Fibroblast of skin of back (primary cell): ENCODE measurements at places on chromosomes 7 and 10.
A peak's percentile ranks its signal among the peaks of the same experiment; 100 is the strongest.

- DNase-seq: no peak
These were observed 55.5 kb downstream of the KLF6 start for GRCh38 chr10:3729397-3729976.

DNA sequence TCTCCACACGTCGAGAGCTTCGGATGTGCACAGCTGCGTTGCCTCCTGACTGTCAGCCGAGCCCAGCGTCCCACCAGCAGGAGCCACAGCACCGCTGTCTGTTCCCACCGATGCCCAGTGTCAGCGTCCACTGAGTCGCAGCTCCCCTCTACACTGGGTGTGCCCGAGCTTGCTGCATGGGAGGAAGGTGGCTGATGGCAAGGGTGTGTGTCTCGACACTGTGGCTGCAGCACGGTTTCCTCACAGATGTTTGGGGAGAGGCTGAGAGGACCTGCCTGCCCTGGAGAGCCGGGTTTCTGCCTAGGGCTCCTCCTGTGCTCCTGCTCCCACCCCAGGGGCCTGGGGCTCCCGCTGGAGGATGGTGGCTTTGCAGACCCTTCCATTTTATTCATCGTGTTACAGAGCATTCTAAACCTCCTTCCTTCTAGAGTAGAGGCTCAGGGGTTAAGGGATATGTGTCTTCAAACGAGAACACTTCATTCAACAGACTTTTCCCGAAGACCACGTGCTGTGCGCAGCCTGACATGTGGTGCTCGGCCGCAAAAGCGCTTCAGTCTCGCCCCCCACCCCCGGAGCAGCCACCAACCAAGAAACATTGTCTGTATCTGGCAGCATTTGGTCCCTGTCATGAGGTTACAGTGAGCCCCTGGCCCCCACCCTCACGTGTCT, 384.8 kb downstream of the DNAJB6 start:
- DNase-seq: no peak

DNA sequence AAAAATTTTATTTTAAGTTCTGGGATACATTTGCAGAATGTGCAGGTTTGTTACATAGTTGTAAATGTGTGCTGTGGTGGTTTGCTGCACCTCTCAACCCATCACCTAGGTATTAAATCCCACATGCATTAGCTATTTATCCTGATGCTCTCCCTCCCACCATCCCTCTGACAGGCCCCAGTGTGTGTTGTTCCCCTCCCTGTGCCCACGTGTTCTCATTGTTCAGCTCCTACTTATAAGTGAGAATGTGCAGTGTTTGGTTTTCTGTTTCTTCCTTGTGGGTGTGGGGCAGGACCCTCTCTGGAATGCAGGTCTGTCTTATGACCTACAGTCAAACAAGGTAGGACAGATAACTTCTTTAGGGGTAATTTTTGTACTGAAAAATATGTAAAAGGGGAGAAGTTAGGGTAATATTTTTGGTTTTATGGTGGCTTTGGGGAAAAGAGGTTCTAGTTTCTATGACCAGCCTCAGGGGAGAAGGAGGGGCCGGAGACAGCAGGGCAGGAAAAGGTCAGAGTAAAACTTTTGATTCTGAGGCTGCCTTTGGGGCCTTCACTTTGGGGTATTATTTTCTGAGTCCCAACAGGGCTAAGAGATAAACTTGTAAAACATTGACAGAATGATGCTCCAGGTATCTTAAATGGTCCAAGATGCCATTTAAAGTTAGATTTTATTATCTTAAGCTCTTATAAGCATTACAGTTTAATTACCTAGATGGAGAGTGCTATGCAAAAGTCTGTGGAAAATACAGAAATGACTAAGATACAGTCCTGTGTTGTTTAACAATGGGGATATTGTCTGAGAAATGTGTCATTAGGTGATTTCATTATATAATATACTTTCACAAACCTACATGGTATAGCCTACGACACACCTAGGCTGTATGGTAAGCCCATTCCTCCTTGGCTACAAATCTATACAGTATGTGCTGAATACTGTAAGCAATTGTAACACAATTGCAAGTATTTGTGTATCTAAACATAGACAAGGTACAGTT, 354.8 kb downstream of the ABCA13 start:
- no peak for DNase-seq

DNA sequence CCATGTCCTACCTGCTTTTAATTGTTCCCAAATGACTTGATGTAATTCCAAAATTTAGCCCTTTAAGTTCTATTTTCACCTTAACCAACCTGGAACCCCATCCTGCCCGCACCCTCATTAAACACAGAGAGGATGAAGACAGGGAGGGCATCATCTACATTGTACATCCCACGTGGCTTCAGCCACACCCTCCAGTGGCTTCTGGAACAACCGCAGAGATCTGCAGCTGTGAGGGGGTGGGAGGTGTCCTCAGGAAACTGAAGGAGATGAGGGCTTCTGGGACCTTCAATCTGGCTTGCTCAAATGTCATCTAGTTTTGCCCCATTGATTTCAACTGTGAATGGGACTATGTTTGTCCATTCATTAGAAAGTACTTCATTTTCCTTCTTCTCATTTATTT, 39.0 kb downstream of the AKR1B1 start:
- DNase-seq: no peak

DNA sequence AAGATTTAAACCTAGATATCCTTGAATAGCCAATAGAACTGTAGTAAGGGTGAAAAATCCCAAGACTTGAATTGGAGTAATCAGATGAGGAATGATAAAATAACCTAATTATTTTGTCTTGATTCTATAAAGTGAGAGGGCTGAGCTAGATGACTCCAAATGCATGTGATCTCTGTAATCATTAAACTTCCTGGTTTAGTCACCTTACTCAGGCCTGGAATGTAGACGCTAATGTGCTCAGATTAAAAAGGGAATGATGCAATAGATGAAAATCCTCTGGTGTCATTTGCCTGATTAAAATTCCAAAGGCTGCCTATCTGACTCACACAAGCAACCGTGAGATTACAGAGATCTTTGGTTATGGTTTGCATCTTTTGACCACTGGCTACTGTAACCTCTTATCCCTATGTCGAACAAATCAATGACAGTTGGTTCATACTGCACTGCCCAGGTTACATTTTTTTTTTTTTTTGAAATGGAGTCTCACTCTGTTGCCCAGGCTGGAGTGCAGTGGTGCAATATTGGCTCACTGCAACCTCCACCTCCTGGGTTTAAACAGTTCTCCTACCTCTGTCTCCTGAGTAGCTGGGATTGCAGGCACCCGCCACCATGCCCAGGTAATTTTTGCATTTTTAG, 2.9 kb upstream of the HKDC1 start:
- peak; percentile 90 for DNase-seq

DNA sequence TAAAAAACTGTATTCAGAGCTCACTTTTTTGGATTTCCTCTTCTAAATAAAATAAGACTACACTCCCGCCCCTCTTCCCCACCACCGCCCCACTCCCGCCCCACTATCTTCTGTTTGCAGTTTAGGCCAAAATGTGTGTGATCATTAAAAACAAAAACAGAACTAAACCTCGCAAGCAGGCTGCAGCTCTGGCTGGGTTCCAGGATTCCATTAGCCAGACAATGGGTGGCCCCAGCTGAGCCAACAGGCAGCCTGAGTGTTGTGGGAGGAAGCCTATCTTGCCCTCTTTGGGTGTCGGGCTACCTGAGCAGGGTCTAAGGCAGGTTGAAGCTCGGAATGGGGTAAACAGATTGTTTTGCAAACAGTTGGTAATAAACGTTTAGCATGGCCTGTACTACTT, 41.7 kb downstream of the ARL4A start:
- peak; percentile 49 for DNase-seq

GRCh38 chr10:73205081-73205480, 37.2 kb downstream of the FAM149B1 start:
- no peak for DNase-seq

GRCh38 chr7:46934198-46934825, 647.6 kb downstream of the TNS3 start:
- peak; percentile 18 for DNase-seq

GRCh38 chr10:52818019-52818418, 45.4 kb upstream of the MBL2 start:
- DNase-seq: peak; percentile 55

DNA sequence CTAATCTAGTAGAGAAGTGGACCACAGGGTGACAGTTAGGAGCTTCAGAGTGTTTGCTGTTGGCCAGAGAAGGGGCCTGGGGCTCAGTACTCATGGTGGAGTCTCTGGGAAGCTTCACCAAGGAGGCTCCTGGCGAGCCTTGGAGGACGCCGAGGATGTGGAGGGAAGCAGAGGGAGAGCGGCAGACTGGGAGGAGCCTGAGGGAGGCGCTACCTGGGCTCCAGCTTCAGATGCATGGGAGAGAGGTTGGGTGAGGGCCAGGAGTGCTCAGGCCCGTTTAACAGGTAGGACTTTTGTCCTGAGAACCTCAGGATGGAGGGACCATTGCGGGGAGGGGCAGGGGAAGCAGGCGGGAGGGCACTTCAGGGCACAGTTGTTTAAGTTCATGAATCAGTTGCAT, 24.2 kb downstream of the DOCK1 start:
- DNase-seq: no peak

- no peak for DNase-seq
These were observed 23.5 kb downstream of the RHOBTB1 start for GRCh38 chr10:60920479-60920878.

GRCh38 chr10:6269953-6270867, 67.5 kb downstream of the PFKFB3 start:
- no peak for DNase-seq

GRCh38 chr10:11193001-11193551, 175.4 kb downstream of the CELF2 start:
- DNase-seq: no peak

- DNase-seq: no peak
These were observed 235.1 kb upstream of the CXCL12 start for GRCh38 chr10:44619975-44620374.

DNA sequence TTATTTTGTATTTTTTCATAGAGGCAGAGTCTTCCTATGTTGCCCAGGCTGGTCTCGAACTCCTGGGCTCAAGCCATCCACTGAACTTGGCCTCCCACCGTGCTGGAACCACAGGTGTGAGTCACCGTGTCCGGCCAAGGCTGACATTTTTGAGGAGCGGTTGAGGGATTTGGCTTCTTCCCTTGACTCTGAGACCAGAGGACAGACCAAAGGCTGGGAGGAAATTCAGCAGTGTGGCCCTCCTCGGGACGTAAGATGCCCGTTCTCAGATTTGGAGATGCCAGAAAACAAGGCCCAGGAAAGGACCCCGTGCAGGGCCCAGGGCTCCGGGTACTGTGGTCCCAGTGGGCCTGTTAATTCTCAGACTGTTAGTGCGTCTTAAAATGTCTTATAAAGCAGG, 146.2 kb downstream of the WDR37 start:
- DNase-seq: peak; percentile 17

- no peak for DNase-seq
These were observed 38.6 kb upstream of the MET start for GRCh38 chr7:116633131-116633988.

DNA sequence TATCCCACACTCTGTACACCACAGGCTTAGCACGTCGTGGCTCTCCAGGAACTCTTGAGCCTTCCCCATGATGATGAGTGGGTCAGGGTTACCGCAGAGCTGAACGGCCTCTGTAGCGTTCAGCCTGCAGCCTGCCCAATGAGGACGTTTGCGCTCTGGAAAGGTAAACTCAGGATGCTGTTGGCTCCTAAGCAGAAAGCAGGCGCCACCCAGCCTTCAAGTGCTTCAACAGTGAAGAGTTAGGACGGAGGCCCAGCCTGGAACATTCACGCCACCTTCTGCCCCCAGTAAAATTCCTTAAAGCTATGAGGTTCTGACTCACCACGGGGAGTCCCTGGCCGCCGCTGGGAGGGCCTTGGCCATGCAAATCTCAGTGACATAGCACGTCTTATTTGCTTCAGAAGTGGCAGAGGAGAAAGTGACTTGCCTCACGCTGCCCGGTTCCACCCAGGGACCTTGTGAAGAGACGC, 161.5 kb upstream of the SH2B2 start:
- peak; percentile 84 for DNase-seq

DNA sequence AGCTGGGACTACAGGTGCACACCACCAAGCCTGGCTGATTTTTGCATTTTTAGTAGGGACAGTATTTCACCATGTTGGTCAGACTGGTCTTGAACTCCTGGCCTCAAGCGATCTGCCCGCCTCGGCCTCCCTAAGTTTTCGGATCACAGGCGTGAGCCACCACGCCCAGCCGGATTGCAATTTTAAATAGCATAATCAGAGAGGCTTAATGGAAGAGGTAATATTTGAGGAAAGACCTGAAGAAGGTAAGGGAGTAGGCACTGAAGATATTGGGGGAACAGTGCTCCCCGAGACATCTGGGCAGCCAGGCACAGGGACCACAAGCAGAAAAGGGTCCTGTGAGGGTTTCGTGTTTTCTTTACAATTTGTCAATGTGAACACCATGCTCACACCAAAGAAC, 61.4 kb upstream of the USP6NL start:
- no peak for DNase-seq

- peak; percentile 64 for DNase-seq
These were observed 3.0 kb upstream of the CALHM3 start for GRCh38 chr10:103481974-103482531.
